Sigmoid colon (tissue), 7 donors: ENCODE measurements at places on chromosomes 3 and 15. TPM values are rescaled to one million over a fixed set of nuclear protein-coding genes. Genes with fewer than 3 reads are reported as not detected.

GRCh38 chr15:67914537-67915460, 75.0 kb upstream of the RNU6-1 start:
- H3K4me3 ChIP-seq: peak overlapping the region; percentile 7
- DNase-seq: peak; percentile 92
- H3K36me3 ChIP-seq: no peaks in the 10 kb centered on the region
- H3K4me1 ChIP-seq: peaks cover 73% of the 10 kb centered on the region

DNA sequence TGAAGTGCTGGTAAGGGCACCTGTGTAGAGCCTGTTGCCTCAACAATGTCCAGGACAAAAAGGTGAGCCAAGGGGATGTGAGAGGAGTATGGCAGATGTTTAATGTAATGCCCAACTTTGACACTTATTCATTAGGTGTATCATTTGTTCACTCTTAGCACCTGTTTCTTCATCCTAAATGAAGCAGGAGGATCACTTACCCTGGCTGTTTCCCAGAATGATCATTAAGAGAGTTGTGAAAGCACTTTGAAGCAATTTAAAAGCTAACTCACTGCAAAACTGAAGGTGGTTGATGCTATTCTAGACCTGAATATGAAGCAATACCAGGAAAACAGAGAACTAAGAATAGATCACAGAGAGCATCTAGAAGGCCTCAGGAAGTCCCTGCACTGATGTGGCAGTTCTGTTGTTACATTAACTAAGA, 3.4 kb upstream of the HHLA2 start:
- H3K27me3 ChIP-seq: no peaks in the 10 kb centered on the region
- H3K27ac ChIP-seq: no peak overlapping the region
- no peaks in the 10 kb centered on the region for H3K36me3 ChIP-seq
- H3K4me1 ChIP-seq: no peaks in the 10 kb centered on the region
- no peak overlapping the region for H3K4me3 ChIP-seq

GRCh38 chr15:53512029-53512428, 247.4 kb downstream of the WDR72 start:
- H3K27ac ChIP-seq: no peak overlapping the region
- H3K4me1 ChIP-seq: no peaks in the 10 kb centered on the region
- no peaks in the 10 kb centered on the region for H3K36me3 ChIP-seq
- H3K4me3 ChIP-seq: no peak overlapping the region
- no peaks in the 10 kb centered on the region for H3K27me3 ChIP-seq

ITIH3 gene
- not detected for polyA plus RNA-seq

SEMA3F gene
- polyA plus RNA-seq: 1.2 TPM

CADM2 gene
- 1.2 TPM for polyA plus RNA-seq
